ENCODE measurements at places on chromosomes 2 and 18.
A peak's percentile ranks its signal among the peaks of the same experiment; 100 is the strongest.

GRCh38 chr2:176449852-176450251, 180.6 kb downstream of the MTX2 start:
- DNase-seq, result no peak

DNA sequence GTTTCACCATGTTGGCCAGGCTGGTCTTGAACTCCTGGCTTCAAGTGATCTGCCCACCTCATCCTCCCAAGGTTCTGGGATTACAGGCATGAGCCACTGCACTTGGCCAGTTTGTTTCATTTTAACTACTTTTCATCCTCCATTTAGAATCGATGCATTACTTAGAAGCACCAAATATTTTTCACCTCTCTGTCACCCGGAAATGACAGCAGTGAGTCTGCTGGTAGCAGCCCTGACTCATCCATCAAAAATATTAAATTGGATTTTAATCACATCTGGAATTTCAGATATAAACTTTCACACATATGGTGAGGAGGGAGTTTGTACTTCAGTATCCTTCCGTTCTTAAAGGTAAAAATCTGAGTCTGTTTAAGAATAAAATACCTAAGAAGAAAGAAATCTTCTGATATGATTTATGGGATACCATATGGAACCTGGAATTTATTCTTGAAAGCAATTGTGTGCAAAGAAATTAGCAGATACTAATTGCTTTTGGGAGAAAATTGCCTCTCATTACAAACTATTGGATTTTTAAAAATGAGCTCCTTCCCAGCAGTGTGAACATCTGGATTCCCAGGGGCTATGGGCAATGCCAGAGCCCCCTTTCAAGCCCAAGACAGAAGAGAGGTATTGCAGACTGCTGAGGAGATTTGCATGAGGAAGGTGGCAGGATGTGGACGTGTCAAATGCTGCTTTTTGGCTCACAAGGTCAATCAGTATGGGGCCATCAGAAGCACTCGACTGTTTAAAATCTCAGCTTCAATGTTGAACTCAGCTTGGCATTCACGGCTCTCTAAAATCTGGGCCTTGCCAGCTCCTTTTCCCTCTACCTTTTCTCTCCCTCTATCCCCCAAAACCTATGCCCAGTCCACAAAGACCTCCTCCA, 279.5 kb upstream of the SIX2 start:
- no peak for DNase-seq

GRCh38 chr18:2846636-2847316, at the start of gene EMILIN2:
Gene EMILIN2, plus strand, starts transcription at chr18:2847006. Its CDS starts 183 bp downstream, at chr18:2847189.
- DNase-seq, result peak; percentile 11

DNA sequence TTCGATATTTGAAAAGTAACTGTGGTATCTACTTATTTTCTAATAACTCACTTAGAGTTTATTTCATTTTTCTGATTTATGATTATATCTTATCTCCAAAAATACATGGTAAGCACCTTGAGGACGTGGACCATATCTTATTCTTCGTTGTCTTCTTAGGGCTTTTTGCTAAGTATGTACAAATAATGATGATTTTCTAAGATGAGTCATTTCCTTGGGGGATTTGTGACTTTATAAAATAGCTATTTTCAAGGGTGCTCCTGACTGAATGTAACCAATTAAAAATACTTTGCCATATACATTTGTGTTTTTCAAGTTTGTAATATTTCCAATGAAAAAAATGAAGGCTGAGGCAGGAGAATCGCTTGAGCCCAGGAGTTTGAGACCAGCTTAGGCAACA, 56.3 kb downstream of the GREB1L start:
- DNase-seq, result no peak

DNA sequence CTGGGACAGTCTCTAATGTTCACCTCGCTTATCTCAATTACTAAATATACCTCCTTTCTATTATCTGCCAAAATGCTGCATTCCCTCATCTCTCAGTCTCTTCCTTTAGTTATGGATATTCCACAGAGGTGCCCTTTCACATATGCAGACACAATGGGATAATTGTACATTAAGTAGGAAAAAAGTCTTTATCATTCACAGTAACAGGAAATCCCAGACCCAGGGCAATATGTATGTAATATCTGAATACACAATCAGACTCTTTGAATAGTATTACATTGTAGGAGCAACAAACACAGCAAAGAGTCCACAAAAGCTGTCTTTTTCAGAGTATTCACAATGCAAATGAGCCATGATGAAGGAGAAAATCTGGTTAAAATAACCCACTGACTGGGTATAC, 1399.0 kb upstream of the ZEB2 start:
- DNase-seq, result no peak

GRCh38 chr2:47354013-47354847, 48.7 kb upstream of the MSH2 start:
- DNase-seq, result no peak
